Stimulated activated CD8-positive, alpha-beta memory T cell treated with anti-CD3 and anti-CD28 coated beads, Interleukin-7, amount 100 ng/mL, for 1 hour (primary cell): ENCODE measurements at places on chromosomes 6 and 20.

DNA sequence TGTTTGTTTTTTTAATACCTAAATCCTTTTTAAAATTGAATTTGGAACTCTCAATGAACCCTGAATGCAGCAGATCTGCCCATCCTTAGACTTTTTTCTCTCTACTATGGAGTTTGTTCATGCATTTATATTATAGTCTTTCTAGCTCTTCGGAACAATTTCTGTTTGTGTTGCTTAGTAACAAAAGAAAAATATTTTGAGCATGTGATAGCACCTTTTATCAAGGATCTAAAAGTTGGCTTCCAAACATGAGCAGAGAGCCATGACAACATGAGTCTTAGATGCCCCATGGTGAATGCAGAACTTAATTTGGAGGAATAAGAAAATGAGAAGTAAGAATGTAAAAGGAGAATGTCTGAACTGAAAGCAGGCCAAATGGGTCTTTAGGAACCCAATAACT, 133.7 kb downstream of the EDN1 start:
- DNase-seq, result no peak

DNA sequence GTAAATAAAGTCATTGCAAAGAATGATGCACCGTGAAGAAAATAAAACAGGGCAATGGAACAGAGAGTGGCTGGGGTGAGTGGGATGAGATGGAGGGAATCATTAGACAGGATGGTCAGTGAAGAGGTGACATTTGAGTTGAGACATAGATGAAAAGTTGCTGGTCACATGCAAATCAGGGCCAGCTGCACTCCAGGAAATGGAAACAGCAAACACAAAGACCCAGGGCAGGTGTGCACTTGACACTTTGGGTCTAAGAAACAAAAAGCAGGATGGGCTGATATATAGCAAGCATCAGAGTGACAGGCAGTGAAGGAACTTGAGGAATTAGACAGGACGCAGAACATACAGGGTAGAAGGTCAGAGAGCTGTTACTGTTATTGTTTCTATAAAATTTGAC, 171.5 kb upstream of the RIPOR2 start:
- no peak for DNase-seq

DNA sequence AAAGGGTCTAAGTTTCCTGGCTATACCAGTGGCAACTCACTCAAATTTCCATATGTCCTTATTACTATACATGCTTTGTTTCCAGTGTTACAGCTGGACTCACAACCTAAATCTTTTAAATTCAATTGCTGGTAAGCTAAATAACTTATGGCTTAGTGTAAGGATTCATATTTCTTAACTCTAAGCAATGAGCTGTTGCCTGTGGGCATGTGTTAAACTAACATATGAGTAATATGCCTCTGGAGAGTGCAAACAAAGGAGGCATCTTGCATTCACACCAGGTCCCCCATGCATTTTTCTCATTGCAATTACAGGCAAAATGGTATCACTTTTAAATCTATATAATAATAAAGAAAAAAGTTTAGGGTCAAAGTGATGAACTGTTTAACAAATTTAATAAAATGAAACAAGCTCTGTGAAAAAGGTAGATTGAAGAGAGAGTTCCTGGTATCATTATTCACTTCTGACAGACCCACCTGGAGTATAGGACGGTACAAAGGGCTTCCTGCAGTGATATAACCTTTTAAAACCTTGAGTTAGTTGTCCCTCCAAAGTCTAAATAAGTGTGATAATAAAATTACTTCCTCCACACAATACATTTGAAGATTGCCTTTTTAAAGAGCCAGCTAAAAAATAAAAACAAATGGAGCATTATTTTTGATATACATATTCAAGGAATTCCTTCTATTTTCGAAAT, 57.6 kb upstream of the HMGCLL1 start:
- DNase-seq, result no peak

DNA sequence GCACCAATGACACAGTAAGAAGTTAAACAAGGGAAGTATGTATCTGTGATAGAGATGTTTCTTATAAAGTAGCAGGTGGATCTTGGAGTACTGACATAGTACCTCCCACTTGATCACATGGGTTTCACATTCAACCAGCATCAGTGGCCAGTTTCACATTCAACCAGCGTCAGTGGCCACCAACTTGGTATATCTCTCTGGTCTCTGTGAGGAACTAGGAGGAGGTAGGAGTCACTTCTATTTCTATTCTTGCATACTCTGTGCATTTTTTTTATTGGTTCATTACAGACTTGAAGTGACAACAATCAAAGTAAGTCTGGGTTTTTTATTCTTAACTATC, 200.3 kb upstream of the SIM1 start:
- no peak for DNase-seq

- no peak for DNase-seq
Observed at GRCh38 chr6:140043762-140044378, 669.4 kb upstream of the CITED2 start.
